B cell (primary cell): ENCODE measurements at places on chromosomes 12 and 14.

- no peak for DNase-seq
These were observed 153.6 kb downstream of the PHLDA1 start for GRCh38 chr12:75877763-75878621.

DNA sequence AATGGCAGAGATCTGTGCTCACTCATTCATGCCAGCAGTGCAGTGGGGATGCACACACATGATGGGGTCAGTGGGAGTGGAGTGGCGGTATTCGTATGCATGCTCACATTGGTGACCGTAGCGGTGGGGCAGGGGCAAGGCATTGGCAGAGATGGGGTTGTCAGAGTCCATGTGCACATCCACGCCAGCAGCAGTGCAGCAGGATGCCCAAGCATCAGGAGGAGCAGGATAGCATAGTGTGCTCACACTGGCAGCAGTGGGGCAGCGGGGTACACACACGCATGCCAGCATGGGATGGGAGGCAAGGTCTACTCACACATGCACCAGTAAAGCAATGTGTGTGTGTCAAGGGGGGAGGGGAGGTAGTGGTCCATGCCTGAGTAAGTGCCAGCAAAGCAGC is 89.4 kb upstream of the GARIN6 start:
- peak; percentile 2 for DNase-seq

DNA sequence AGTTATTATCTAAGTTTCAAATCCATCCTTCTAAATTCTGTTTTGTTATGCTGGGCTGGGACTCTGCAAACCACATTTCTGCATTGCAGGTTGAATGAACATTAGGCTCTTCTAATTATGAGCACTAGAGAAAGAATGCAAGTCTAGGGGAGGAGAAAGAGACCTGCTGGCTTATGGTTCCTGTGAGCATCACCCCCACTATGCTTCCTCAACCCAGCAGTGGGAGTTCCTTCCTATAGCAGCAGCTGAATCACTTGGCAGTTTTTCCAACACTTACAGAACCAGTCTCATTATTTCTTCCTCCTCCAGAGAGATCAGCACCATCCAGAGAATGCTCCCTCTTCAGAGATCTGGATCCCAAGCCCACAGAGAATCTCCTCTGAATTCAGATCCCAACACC is 297.7 kb upstream of the CLEC14A start:
- no peak for DNase-seq

- DNase-seq: no peak
These were observed 91.2 kb downstream of the KIF26A start for GRCh38 chr14:104229534-104230055.

- no peak for DNase-seq
These were observed 36.7 kb downstream of the CHST11 start for GRCh38 chr12:104493496-104493895.

- no peak for DNase-seq
These were observed 10.1 kb downstream of the PSMB5 start for GRCh38 chr14:23024612-23025075.

GRCh38 chr12:29980304-29980703 is 196.6 kb upstream of the TMTC1 start:
- DNase-seq: no peak

GRCh38 chr12:72025524-72025923 is 86.9 kb downstream of the TPH2 start:
- DNase-seq: no peak

DNA sequence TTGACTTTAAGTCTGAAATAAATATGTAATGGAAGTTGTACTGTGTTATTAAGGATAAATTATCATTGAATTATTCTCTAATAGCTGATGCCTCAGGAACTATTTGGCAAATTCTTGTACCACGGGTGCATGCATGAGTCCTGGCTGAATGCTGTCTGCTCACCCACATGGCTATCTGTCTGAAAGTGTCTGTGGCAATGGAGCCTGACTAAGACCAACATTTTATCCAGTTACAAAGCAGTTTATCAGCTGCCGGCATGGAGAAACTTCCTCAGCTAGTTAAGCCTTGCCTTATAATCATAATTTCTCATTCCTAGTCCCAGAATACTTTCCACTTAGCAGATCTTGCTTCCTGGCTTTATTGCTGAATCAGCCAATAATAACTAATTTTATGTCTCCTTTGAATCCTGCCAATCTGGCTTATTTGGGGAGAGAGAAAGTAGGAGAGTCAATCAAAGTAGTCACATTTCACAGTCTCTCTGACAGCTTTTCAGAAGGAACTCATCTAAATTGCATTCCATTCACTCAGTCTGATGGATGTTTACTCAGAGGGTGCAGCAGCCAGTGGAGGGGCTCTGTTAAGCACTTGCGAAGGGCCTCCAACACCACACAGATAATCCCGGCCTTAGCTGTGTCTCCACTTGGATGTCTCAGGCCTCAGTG is 280.6 kb upstream of the CLEC14A start:
- DNase-seq: no peak

DNA sequence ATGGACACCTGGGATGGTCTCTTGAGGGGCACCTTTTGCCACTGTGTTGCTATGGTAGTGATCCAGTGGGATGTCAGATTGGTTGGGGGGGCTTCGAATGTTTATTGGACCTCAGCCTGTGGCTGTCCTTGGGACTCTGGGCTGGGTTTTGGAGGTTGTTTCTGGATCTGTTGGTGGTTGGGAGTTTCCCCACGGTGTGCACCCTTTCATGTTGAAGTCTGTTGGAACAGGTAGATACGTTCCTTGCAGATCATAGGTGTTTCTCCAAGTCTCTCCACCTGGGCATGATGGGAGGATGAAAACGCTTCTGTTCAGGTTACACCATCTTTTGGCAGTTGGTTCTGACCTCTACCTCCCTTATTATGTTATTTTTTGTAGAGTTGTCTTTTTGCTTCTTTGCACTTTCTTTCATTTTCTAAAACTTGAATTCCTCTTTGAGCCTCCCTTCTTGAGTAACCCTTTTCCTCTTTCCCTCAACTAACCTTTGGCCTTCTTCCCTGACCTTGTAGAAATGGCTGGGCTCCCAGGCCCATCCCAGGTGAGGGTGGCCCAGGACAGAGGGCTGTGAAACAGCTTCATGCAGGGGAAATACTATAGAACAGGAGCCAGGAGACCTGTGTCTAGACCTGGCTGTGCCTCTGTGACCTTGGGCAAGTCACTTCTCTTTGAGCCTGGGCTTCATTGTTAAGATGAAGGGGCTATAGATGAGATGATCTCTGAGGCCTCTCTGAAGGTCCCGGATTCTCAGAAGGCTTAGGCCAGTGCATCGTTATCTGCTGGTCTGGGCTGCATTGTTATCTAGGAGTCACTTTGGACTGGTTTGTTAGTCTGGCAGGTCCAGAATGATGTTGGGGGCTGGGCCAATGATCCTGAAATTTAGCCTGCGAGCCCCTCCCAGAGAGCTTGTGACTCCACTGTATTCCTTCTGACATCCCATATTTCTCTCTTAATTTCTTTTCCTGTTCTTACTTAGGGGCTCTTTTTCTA is 2.0 kb downstream of the ATN1 start:
- no peak for DNase-seq

DNA sequence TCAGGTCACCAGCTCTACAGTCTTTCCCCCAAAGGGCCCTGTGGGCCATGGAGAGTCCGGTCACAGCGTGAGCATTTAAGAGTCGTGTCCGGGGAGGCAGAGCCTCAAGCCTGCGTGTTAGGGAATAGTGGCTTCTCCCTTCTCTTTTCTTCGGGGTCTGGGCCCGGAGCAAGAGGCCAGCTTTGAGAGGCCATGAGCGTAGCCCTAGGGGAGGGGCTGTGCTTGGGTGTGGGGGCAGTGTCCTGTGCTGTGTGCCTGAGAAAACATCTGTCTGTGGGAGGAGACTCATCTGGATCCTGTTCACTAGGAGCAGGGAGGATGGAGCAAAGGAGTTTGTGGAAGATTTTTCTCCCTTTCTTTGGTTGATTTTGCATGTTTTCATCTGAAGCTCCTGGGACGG is 5.3 kb downstream of the LRP1-AS start:
- DNase-seq: no peak

DNA sequence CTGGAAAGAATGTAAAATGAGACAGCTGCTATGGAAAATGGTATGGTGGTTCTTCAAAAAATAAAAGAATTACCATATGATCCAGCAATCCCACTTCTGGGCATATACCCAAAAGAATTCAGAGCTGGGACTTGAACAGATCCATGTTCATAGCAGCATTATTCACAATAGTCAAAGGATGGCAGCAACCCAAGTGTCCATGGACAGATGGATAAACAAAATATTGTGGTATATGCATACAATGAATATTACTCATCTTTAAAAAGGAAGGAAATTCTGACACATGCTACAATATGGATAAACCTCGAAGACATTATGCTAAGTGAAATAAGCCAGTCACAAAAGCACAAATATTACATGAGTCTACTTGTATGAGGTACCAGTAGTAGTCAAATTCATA is 9.1 kb downstream of the RAB2B start:
- no peak for DNase-seq

DNA sequence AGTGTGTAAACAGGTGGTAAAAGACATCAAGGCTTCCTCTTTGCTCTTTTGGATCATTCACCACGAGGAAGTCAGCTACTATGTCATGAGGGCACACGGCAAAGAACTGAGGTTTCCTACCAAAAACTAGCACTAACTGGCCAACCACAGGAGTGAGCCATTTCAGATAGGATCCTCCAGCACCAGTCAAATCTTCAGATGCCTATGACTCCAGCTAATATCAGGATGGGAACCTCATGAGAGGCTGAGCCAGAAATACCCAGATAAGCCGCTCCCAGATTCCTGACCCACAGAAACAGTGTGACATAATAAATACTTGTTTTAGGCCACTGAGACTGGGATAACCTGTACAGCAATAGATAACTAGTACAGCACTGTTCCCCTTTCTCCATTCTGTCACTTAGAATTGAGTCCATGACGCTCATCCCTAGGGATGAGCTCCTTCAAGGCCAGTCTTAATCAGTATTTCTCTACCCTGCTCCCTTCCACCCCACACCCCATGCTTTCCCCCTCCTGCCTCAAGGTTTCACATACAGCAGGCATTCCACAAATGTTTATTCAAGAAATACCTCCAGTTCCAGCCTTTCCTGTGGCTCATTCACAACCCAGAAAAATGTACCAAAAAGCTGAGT is 68.4 kb downstream of the PPM1H start:
- DNase-seq: no peak

DNA sequence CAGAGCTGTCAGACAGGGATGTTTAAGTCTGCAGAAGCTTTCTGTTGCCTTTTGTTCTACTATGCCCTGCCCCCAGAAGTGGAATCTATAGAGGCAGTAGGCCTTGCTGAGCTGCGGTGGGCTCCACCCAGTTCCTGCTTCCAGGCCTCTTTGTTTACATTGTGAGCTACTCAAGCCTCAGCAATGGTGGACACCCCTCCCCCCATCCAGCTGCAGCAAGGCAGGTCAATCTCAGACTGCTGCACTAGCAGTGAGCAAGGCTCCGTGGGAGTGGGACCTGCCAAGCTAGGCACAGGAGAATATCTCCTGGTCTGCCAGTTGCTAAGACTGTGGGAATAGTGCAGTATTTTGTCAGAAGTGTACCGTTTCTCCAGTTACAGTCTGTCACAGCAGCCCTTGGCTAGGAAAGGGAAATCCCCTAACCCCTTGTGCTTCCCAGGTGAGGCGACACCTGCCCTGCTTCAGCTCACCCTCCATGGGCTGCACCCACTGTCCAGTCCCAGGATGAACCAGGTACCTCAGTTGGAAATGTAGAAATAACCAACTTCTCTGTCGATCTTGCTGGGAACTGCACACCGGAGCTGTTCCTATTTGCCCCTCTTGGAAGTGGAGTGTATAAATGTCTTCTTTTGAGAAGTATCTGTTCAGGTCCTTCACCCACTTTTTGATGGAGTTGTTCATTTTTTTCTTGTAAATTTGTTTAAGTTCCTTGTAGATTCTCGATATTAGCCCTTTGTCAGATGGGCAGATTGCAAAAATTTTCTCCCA is 213.5 kb upstream of the SLC38A2 start:
- DNase-seq: peak; percentile 5

- no peak for DNase-seq
These were observed 118.6 kb upstream of the CCDC175 start for GRCh38 chr14:59695198-59695597.

DNA sequence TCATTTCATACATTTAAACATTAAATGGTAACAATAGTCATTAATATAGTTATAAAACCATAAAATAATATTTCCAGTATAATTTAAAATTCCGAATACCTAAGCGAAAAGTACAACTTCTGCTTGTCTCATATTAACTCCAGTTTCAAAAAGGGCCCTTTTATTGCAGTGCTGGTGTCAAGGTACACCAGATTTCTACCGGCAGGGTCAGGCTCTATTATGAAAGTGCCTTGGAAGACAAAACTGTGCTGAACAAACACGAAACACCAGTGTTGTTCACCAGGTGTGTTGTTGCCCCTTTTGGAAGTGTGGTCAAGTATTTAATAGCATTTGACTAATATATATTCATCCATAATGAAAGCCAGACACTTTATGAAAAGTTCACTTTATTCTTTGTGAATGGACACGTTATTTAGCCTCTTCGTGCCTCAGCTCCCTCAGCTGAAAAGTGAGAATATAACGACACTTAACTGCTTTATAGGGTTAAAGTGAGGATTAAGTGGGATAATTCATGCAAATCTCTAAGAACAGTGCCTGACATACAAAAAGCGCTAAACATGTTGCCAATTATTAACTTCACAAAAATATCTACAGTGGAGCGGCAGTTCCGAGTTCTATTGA is 20.3 kb upstream of the GNS start:
- no peak for DNase-seq

DNA sequence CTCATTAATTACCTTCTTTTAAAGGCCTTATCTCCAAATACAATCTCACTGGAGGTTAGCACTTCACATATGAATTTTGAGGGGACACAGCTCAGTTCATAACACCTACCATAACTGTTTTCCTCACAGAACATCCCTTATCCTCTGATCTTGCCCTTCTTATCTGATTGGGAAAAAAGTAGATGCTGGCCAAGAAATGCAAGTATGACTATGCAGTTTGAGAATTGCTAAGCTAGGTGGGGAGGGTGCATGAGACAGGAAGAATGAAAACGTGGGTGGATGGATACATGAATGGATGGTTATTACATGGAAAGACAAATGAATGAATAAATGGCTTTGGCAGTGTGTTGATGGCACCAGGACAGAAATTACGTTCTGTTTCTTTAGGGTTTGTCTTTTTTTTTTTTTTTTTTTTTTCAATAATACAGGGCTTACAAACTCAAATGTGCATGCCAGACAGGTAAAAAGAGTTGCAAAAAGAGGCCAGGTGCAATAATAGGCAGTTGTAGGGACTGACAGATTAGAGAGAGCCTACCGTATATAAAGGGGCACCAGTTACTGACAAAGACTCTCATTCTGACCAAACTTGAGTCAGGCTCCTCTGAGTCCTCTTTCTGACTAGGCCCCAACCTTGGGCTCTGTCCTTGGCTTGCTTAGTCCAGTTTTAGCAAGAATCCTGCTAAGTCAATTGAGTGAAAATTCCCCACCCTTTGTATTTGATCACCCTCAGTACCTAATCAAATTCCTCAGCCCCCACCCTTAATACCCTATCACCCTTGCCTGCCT is 304.9 kb downstream of the ZFP36L1 start:
- no peak for DNase-seq

- no peak for DNase-seq
These were observed 51.9 kb downstream of the GALNT9 start for GRCh38 chr12:132277374-132277941.

GRCh38 chr14:40859055-40859454 is 747.6 kb upstream of the LRFN5 start:
- DNase-seq: no peak
